Anterior cingulate cortex (tissue), 58 donors: ENCODE measurements at places on chromosomes 2 and 18.

- no peak for DNase-seq
Measured at GRCh38 chr2:149394864-149395263, 64.5 kb downstream of the LYPD6 start.

GRCh38 chr2:42238644-42239288 is 69.6 kb downstream of the EML4 start:
- no peak for DNase-seq

DNA sequence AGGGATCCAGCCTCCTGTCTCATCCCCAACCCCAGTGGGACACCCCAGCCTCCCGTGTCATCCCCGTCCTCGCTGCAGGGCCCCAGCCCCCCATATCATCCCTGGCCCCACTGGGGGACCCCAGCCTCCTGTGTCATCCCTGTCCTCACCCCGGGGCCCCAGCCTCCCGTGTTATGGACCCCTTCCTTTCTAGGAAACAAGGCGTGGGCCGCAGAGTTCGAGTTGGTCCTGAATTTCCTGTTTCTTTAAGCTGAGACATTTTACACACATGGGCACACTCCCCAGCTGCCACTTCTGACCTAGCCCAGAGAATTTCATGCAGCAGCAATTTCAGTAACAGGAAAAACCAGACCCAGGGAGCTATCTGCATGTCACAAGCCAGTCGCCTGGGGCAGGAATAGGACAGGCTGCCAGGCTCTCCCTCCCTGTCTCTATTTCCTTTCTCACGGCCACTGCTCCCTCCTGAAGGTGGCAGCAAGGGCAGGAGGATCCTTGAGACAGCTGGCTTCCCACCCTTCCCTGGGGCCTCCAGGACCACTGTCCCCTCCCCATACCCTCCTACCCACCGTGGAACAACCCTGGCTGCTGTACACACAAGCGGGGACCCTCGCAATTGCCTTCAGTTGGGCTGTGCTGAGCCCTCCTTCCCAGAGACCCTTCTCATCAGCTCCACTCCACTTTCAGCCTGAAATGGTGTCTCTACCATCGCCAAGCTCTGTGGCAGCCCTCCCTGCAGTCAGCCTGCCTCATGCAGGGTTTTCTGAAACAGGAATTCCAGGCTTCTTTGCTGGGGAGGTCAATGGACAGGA is 141.9 kb upstream of the ID2 start:
- DNase-seq: no peak

DNA sequence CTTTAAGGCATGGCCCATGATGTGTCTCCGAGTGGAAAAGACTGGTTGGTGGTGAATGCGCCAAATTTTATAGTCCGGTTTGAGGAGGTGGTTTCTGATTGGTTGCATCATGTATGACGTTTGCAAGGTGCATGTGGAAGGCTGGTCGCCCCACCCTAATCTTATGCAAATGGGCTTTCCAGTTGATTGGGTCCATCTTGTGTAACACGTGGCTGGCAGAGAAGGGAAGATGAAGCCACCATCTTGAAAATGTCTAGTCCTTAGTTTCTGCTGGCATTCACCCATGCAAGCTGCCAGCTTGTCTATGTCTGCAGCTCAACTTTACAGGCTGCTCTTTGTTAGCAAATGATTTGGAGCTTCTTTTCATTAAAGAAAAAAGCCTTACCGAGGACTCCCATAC is 132.2 kb downstream of the PIK3C3 start:
- DNase-seq: no peak

DNA sequence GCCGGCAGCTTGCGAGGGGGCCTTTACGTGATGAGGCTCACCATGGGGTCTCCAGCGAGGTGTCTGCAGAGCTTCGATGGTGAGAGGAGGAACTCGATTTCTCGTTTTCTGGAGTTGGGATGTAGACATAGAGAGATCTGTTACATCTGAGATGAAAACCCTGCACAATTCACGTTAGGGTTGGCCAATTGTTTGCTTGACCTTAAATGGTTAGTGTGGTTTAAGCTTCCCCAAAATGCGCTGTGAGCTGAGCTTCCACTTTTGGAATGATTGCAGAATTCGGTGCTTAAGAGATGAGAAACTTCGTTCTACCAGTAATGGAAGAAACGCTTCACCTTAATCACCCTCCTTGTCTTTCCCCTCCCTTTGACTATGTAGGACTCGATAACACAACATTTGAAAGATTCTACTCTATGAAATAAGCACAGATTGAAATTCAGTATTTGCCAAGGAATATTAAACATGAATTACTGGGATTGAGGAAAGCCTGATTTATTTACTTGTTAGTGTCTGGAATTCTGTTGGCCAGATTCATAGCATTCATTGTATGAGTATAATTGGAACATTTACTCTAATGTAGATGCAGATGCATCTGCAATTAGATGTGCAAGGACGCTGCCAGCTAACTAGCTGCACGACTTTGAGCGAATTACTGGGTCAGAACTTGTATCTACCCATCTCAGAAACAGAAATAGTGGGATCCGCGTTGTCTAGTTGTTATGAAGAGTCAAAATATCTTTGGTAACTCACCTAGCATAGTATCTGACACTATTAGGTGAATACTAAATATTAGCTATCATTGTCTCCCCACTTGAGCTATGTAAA is 1.6 kb upstream of the KLF7 start:
- no peak for DNase-seq

DNA sequence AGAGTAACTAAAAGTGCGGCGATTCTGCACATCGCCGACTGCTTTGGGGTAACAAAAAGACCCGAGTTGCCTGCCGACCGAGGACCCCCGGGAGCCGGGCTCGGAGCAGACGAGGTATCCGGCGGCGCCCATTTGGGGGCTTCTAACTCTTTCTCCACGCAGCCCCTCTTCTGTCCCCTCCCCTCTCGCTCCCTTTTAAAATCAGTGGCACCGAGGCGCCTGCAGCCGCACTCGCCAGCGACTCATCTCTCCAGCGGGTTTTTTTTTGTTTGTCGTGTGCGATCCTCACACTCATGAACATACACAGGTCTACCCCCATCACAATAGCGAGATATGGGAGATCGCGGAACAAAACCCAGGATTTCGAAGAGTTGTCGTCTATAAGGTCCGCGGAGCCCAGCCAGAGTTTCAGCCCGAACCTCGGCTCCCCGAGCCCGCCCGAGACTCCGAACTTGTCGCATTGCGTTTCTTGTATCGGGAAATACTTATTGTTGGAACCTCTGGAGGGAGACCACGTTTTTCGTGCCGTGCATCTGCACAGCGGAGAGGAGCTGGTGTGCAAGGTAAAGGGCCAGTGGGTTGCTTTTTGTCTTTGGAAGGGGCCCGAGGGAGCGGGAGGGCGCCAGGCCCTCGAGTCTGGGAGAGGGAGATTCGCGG is 1.4 kb downstream of the TRIB2 start:
- no peak for DNase-seq

DNA sequence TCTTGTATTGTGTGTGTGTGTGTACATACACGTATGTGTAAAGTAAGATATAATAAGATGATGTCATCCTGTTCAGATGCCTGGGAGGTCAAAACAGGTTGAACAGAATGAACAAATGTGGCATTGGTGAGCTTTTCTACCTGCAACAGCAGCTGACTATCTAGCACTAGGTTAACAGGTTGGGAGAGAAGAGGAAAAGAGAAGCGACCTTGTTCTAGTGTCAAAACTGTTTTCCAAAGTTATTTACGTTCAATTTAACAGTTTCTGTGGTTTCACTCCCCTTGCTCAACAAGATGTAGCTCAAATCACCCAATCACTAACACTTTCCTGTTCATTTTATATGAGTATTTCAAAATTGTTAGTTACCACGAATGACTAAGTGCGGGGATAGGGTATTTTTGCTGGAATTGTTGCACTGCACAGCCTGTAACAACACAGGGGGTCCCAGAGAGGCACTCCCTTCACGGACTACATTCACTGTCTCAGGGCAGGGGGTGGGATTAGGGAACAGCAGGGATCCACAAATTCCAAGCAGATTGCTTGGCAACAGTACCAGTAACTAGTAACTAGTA is 67.5 kb upstream of the DTNB start:
- DNase-seq: no peak

GRCh38 chr2:64036034-64036705 is 16.9 kb upstream of the VPS54 start:
- no peak for DNase-seq

DNA sequence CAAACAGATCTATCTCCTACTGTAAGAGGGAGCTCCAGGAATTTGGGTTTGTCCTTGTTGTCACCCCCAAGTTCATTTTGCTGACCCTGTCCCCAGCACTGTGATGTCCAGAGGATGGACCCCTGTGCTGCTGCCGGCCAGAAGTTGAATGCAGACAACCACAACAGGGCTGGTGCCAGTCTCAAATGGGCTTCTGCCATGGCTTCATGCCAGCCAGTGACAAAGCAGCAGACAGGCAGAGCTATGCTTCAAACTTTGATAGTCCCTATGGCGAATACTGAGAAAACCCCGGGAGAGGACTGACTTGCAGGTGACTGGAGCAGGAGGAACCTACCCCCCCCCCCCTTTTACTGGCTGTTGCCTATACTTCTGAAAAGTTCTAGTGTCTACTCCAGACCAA is 3.2 kb downstream of the SMAD7 start:
- DNase-seq: no peak

DNA sequence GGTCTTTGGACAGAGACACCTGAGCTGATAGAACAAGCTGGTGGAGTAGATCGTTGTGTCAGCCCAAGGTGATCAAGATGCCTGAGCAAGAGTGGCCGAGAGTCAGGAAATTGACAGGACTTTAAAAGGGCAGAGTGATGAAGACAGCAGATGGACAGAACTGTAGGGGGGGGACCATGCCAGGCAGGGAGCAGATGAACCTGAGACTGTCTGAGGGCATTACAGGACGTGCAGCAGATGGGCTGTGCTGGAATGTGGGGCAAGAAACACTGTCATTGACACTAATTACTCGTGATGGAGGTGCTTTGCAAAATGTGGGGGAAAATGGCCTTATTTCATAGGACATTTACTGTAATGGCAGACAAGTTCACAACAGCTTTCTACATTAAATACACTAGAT is 225.0 kb downstream of the THSD7B start:
- DNase-seq: no peak

DNA sequence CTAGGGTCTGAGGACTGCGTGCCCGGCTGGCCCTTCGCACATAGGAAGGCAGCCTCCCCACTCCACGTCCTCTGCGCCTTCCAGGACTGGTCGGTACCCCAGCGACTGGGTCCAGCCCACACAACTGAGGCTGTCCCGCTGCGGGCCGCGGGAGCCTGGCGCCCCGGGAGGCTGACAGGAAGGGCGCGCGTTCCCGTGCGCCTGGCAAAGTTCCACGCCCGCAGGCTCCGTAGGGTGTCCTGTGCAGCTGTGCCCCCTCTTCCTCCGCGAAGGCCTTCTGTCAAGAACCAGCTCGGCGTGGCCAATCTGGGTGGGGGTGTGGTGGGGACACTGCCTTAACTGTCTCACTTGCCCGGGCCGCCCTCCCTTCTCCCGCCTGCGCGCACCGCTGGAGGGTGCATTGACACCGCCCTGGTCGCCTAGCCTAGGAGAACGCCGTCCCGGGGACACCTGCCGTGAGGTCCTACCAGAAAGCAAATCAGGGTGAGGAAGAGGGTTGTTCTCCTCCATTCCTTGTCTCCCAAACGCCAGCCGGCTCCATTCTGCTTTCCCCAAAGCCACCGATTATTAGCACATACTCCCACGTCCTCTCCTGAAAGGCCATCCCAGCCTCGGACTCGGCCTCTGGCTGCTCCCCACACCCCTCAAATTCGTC is 618 bp upstream of the LYPD1 start:
- no peak for DNase-seq

- DNase-seq: no peak
Measured at GRCh38 chr2:143030127-143030526, 99.1 kb upstream of the ARHGAP15 start.

- DNase-seq: no peak
Measured at GRCh38 chr2:234366891-234367290, 130.0 kb downstream of the ARL4C start.

- DNase-seq: no peak
Measured at GRCh38 chr2:129904532-129905446, 74.7 kb upstream of the RAB6C start.

GRCh38 chr18:3184275-3184963 is 35.3 kb downstream of the MYOM1 start:
- no peak for DNase-seq

GRCh38 chr2:96493072-96493471 is 12.1 kb downstream of the NEURL3 start:
- DNase-seq: no peak

DNA sequence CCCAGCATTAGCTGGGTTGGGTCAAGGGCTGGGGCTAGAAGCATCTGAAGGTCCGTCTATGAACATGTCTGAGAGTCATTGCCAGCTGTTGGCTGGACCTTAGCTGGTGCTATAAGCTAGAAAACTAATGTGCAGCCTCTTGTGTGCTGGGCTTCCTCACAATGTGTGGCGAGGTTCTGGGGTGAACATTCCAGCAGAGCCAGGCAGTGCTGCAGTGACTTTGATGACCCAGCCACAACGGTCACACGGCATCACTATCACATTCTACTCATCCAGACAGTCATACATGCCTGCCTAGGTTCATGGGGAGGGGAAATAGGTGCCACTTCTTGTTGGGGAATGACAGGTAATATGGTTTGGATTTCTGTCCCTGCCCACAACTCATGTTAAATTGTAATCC is 260.5 kb downstream of the CYP26B1 start:
- no peak for DNase-seq

GRCh38 chr18:41719808-41720207 is 235.2 kb upstream of the PIK3C3 start:
- no peak for DNase-seq

GRCh38 chr2:138689705-138690104 is 90.5 kb downstream of the NXPH2 start:
- no peak for DNase-seq

- DNase-seq: no peak
Measured at GRCh38 chr2:11753886-11754699, 7.7 kb downstream of the LPIN1 start.

DNA sequence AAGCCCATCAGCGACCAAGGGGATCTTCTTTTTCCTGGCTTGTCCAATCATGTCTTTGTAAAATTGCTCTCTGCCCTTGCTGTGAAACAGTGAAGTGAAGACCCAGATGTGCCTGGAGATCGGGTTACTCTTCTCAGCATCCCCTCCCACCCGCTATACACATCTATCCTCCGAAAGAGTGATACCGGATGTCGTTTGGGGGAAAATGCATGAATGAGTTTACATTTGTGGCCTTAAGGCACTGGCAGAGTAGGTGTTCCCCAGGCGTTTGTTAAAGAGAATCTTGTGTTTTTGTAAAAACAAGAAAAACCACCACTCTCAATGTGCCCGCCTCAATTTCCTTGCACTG is 528.3 kb downstream of the CMPK2 start:
- DNase-seq: no peak

DNA sequence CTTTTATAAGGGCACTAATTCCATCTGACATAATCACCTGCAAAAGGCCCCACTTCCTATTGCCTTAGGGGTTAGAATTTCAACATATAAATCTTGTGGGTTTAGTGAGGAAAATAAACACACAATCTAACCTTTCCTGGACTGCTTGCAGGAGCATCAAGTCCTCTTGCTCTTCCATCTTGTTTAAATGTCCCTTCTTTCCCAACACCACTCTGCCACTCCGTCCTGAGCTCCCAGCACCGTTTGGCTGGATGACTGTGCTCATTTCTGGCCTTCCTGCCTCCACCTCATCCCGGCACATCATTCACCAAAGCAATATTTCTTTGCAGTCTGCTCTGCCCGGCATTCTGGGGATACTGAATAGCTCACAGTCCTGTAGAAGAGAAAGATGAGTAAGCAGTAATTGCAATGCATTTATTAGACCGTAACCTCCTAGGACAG is 247.8 kb downstream of the BCL2 start:
- DNase-seq: no peak

GRCh38 chr18:49021076-49021432 is 70.3 kb upstream of the SMAD7 start:
- DNase-seq: no peak
